ENCODE measurements at places on chromosomes 2 and 18. TPM values are rescaled to one million over a fixed set of nuclear protein-coding genes. Genes with fewer than 3 reads are reported as not detected.

Gene KCNS3
- 1.4 TPM for total RNA-seq

Gene RNF125
- 0.26 TPM for total RNA-seq

Gene LCT
- 0.03 TPM for total RNA-seq

Gene LONRF2
- total RNA-seq: 1.7 TPM

Gene VRK2
- 27.7 TPM for total RNA-seq

Gene PRKCE
- 9.9 TPM for total RNA-seq

Gene CRYGC
- total RNA-seq: not detected

Gene OTOF
- total RNA-seq: 0.11 TPM

Gene MEP1B
- 0.04 TPM for total RNA-seq

Gene CCDC141
- total RNA-seq: not detected

Gene ABCA12
- 0.23 TPM for total RNA-seq

Gene LRRC30
- not detected for total RNA-seq

Gene ERFE
- total RNA-seq: 7.6 TPM

Gene PPM1B
- total RNA-seq: 41.4 TPM

Gene ESPNL
- total RNA-seq: 0.07 TPM

Gene DPP4
- 0.69 TPM for total RNA-seq

Gene ADD2
- 25.0 TPM for total RNA-seq

Gene REG1B
- total RNA-seq: not detected

Gene GPR55
- total RNA-seq: not detected

Gene KLHL14
- total RNA-seq: not detected

Gene NEURL3
- 0.77 TPM for total RNA-seq

Gene UGT1A8
- total RNA-seq: 0.10 TPM

Gene SATB2
- 2.7 TPM for total RNA-seq

Gene TCF7L1
- total RNA-seq: 11.5 TPM

Gene OSR1
- 9.7 TPM for total RNA-seq

Gene EPHA4
- total RNA-seq: 0.68 TPM

Gene EFHD1
- total RNA-seq: 4.7 TPM

Data from A549 treated with AZD2906 at 1 μM for 4 hours (cell line).